ENCODE measurements at places on chromosomes 12 and 14.
A peak's percentile ranks its signal among the peaks of the same experiment; 100 is the strongest.

- no peak for DNase-seq
Measured at GRCh38 chr12:46908236-46908935, 82.6 kb upstream of the SLC38A4 start.

DNA sequence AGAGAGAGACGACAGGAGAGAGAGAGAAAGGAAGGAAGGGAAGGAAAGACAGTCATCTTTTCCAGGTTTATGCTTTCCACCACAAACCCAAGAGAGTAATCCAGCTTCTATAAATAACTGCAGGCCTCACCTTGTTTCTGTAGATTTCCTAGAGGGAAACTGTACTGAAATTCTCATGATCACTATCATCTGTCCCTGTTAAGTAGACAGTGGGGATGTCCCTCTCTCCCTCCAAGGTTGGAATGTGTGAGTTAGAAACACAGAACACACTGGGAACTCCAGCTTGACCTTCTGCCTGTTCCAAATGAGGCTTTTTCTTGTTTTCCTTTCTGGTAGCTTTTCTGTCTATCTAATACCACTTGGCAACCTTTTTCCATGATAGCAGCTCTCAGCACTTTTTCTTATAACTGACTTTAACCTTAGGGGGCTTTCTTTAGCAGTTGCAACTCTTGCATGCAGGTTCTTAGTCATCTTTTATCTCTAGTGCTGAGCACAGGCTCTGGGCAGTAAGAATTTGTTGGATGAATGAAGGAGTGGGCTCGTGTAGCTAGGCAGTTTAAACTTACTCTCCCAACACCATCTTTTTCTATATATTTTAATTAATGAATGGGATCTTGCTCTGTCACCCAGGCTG, 22.8 kb upstream of the FBXO33 start:
- DNase-seq = no peak

GRCh38 chr14:76827696-76828296, 1.6 kb downstream of the LRRC74A start:
- DNase-seq = no peak

DNA sequence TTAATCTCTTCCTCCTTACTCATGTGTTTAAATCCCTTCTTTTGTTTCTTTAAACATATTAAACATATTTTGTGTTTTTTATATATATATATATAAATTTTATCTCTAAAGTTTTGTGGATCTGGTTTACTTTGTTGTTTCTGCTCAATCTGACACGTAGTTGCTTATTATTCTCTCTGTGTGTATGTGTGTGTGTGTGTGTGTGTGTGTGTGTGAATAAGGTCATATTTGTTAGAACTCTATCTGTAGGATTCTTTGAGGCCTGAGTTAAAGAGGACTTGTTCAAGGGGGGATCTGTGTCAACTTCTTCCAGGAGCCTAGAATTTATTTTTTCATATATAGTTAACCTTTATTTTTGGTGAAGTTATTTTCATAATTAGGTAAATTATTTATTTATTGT, 2.7 kb downstream of the GPR65 start:
- no peak for DNase-seq

GRCh38 chr12:51318846-51319599, 5.0 kb downstream of the BIN2 start:
- no peak for DNase-seq

- no peak for DNase-seq
Measured at GRCh38 chr12:95169368-95169767, 47.9 kb downstream of the FGD6 start.

GRCh38 chr12:118645219-118645618, 268.9 kb downstream of the SUDS3 start:
- no peak for DNase-seq

GRCh38 chr12:111757361-111758119, 9.2 kb upstream of the ALDH2 start:
- no peak for DNase-seq

GRCh38 chr14:37721976-37722659, 126.7 kb downstream of the TTC6 start:
- no peak for DNase-seq

GRCh38 chr14:64562436-64562835, 12.7 kb downstream of the PPP1R36 start:
- DNase-seq = no peak

GRCh38 chr12:122499991-122500684, 594 bp downstream of the ZCCHC8 start:
- DNase-seq = no peak

- DNase-seq = no peak
Measured at GRCh38 chr14:49766839-49767238, 1.1 kb upstream of the KLHDC2 start.

GRCh38 chr12:20985399-20985798, 145.6 kb upstream of the SLCO1B1 start:
- DNase-seq = no peak

GRCh38 chr14:104856157-104856868, 8.8 kb upstream of the CEP170B start:
- no peak for DNase-seq

GRCh38 chr12:54222609-54223008, 33.8 kb upstream of the SMUG1 start:
- peak; percentile 93 for DNase-seq

Measured in fibroblast of skin of left biceps (primary cell).